ENCODE measurements at places on chromosomes 4 and X. TPM values are rescaled to one million over a fixed set of nuclear protein-coding genes. Genes with fewer than 3 reads are reported as not detected.

Gene ASB11
- total RNA-seq: not detected

- no peak for DNase-seq
Observed at GRCh38 chr4:37936889-37937498, 23.2 kb upstream of the PTTG2 start.

DNA sequence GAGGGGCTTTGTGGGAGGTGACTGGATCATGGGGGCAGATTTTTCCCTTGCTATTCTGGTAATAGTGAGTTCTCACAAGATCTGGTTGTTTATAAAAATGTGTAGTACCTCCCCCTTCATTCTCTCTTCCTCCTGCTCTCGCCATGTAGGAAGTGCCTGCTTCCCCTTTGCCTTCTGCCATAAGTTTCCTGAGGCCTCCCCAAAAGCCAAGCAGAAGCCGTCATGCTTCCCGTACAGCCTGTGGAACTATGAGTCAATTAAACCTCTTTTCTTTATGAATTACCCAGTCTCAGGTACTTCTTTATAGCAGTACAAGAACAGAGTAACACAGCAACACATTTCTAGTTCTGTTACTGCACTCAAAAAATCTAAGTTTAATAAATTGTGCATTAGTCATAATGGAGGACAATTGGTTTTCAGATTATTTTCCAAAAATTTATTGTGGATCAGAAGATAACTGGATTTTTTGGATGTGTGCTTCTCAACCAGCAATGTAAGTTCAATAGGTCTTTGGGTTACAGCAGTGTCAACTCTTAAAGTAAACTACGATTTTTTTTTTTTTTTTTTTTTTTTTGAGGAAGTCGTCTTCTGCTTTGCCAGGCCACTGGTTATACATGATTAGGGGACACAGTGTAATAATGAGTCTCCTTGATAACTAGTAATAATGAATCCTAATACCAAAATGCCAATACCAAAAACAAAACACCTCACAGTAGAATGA is 69.9 kb downstream of the CHIC2 start:
- no peak for DNase-seq

GRCh38 chr4:154779362-154779947 is 1.6 kb upstream of the RBM46 start:
- DNase-seq: no peak

- DNase-seq: no peak
Observed at GRCh38 chrX:44035571-44035970, 62.4 kb upstream of the NDP start.

Gene TSC22D3
- 111 TPM for total RNA-seq

- DNase-seq: no peak
Observed at GRCh38 chr4:152680988-152681603, 1.3 kb upstream of the TMEM154 start.

Gene ADH1C
- 10.8 TPM for total RNA-seq

- DNase-seq: no peak
Observed at GRCh38 chr4:7984286-7984925, 44.7 kb upstream of the AFAP1 start.
